Activated naive CD8-positive, alpha-beta T cell treated with anti-CD3 and anti-CD28 coated beads, Interleukin-2, amount 50 U/mL, for 16 hours (primary cell): ENCODE measurements at places on chromosomes 12 and 14.

- DNase-seq, result no peak
Measured at GRCh38 chr14:33609582-33609981, 341.3 kb downstream of the EGLN3 start.

DNA sequence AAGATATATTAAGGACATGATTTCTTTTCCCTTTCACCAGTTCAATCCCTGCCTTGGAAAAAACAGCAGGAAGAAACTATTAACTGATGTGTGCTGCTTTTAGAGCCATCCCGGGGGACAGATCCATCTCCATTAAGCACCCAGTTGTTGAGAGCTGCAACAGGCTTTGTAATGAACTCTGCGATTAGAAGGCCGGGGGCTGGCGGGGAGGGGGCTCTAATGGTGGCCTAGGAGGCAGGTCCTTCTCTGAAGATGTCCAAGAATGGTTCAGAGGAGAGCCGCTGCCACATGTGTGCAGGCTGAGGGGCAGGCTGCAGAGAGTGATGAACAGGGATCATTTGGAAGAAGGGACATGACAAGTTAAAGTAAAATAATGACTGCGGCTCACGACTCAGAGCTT, 67.8 kb downstream of the GALNT8 start:
- DNase-seq, result no peak

- DNase-seq, result no peak
Measured at GRCh38 chr12:123449249-123449733, 8.6 kb upstream of the SNRNP35 start.

- DNase-seq, result no peak
Measured at GRCh38 chr14:31084385-31084784, 58.2 kb upstream of the STRN3 start.

GRCh38 chr12:128743916-128744315, 79.8 kb downstream of the SLC15A4 start:
- no peak for DNase-seq

DNA sequence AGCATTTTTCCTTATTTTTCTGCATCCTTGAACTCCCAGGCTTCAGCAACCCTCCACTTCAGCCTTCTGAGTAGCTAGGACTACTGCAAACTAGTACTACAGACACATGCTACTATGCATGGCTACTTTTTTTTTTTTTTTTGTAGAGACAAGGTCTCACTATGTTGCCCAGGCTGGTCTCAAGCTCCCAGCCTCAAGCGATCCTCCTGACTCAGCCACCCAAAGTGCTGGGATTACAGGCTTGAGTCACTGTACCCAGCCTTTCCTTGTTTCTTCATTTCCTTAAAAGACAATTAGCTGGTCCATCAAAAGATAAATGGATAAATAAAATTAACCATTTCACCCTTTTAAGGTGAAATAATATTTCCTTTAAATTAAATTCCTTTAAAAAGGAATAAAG, 205.8 kb downstream of the SPTSSA start:
- DNase-seq, result no peak
